ENCODE measurements at places on chromosomes 4 and X.

GRCh38 chrX:34238896-34239295 is 106.8 kb upstream of the FAM47A start:
- DNase-seq: no peak

DNA sequence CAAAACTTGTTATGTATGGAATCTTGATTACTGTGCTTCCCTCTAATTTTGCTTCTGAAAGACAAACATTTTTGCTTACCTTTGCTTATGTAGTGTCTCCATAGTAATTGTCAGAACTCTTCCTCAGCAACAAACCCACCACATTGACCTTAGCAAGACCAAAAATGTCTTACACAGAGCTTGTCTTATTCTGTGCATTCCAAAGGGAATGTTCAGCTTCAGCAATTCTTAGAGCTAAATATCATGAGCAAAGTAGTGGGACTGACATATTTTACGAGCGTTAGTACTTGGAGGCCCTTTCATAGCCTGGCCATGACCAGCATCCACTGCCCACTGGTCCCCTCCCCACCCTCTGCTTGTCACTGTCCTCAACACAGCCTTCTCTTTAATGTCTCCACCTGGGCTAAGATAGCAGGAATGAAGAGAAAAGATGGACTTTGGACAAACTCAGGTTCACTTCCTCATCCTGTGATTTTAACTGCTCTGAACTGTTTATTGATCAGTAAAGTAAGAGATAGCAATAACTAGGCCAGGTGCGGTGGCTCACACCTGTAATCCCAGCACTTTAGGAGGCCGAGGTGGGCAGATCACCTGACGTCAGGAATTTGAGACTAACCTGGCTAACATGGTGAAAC is 15.5 kb upstream of the SH3D19 start:
- DNase-seq: no peak

DNA sequence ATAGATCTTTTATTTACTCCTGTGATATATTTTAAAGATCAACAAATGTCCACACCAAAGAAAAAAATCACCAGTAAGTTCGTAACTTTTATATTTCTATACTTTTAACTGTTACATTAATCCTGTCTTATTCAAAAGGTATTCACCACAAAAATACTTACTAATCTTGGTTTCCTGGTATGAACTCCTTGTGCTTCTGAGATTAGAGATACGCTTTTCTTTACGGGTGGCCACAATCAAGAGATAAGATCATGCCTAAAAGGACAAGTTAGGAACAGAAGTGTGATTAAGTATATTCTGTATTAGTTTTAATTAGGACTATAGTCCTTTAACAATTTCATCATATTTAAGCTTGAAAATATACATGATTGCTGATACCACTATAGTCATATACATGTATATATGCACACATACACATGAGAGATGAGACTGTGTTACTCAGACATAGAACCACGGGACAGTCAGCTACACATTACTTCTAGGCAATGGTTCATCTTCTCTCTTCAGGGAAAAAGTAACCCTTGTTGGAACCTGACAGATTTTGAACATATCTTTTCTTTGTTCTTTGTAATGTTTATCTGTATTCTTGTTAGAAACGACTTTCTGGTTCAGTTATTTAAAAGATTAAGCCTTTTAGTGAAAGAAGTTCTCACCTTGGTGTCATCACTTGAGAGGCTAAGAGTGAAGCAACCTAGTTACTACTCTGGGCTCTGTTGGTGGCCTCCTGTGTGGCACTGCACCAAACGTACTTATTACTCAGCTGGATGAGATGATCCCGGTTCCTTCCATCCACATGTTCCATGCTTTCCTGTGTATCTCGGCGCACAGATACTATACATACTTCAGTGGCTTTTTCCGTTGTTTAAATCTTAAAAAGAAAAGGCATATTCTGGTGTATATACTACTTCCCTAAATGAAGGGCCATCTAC is 146.1 kb downstream of the CBR4 start:
- no peak for DNase-seq

DNA sequence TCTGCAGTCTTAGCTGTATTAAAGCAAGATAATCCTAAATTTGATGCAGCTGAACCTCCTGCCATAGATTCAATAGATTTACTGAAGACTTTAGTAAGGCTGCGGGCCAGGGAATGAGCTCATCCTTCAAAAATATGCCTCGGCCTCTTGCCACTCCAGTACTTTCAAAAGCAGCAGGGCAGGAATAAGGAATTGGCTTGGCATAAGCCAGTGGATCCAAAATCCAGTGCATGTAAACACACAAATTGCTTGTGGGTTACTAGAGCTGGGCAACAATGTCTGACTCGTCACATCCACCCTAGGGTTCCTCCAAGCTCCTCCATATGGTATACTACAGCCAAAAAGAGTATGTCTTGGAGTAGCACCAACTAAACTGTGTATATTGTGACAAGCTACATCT is 165.0 kb downstream of the AMELX start:
- DNase-seq: no peak

- DNase-seq: no peak
Measured at GRCh38 chr4:184409911-184410692, 64.2 kb downstream of the IRF2 start.

DNA sequence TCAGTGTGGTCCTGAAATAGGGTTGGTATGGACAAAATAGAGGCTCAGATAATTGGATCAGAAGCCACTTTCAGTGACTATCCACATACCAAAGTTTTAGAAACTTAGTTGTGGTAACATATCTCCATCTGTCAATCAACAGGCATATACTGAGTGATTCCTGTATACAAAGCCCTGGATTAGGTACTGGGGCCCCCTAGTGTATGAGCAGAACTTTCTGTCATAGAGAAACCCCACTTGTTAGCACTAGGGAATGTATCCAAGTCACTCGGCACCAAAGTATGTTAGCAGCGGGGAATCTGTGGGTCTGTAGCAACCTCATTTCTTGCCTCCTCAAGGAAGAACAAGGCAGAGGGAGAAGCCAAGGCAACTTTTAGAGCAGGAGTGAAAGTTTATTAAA is 50.7 kb downstream of the MAP7D3 start:
- DNase-seq: no peak

DNA sequence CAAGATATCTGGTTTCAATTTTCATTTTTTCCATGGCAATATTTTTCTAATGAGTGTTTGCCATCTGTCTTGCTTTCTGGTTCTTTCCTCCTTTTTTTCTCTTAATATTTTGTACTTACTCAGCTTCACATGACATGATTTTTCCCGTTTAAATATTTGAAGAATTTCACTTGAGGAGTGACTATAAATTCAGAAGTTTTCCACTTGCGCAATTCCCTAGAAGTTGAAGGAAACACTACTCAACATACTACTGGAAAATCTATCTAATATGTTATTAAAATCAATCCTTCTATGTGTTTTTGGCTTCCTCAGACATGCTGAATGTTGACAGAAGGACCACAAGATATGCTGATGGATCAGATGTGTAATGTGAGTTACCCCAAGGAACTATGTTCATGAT is 36.8 kb upstream of the BANK1 start:
- no peak for DNase-seq

DNA sequence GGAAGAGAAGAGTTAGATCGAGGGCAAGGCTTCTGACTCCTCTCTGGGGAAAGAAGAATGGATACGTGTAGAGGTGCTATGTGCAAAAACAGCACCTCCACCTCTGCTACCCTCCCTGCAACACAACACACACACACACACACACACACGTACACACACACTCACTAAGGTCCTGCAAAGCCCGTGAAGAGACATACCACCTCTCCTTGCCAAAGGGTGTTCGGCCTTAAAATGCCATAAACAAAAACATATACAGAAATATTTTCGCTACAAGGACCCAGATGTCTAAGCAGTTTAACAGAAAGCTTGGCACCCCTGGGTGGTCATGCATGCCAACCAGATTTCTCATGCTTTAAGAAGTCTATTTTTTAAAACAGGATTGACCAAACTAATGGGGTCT is 1.5 kb downstream of the TIFA start:
- no peak for DNase-seq

- no peak for DNase-seq
Measured at GRCh38 chr4:20572976-20573375, 127.3 kb upstream of the PACRGL start.

- no peak for DNase-seq
Measured at GRCh38 chr4:141020801-141021261, 112.4 kb downstream of the RNF150 start.

DNA sequence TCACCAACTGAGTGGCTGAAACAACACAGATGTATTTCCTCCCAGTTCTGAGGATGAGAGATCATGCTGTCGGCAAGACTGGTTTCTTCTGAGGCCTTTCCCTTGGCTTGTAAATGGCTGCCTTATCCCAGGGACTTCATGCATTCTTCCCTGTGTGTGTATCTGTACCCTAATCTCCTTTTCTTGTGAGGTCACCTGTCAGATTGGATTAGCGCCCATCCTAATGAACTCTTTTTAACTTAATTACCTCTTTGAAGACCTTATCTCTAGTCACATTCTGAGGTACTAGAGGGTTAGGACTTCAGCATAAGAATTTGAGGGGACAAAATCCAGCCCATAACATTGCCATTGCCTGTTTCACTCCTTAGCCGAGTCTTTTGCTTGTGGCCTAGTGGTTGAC is 59.5 kb upstream of the TMEM150C start:
- no peak for DNase-seq

DNA sequence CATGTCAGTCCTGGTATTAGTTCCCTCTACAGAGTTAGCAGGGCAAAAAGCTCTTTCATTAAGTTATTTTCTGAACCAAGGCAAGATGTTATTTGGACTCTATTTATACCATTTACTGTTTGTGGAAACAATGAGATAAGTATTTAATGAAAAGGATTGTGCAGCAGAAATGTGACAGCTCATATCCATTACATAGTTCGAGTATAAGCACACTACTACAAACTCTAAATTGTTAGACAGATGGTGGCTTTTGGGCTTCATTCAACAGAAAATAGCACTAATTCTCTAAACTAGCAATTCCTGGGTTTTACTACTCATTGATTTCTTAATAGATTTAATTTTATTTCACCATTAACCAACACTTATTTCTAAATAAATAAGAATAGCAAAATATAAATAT is 95.2 kb upstream of the ANK2 start:
- no peak for DNase-seq

DNA sequence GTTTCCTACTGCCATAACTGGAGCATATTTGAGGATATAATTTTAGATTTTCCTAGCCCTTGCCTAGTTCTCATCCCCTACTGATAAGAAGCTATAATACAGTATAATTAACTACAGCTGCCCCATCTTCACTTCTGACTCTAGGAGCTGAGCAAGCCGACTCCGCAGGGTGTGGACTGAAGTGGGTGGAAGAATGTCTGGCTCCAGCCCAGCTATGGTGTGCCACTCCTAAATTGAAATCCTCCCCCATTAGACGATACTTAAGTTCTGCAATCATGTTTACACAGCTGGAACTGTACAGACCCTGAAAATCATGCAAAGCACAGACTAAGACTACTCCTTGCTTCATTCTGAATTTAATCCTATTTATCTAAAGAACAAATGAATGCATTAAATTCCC is 93.1 kb downstream of the PCDH19 start:
- DNase-seq: no peak

- DNase-seq: no peak
Measured at GRCh38 chrX:44744799-44745198, 99.0 kb upstream of the DUSP21 start.

GRCh38 chr4:173275150-173275549 is 59.0 kb downstream of the HMGB2 start:
- DNase-seq: no peak

- DNase-seq: no peak
Measured at GRCh38 chr4:8844976-8845690, 26.5 kb downstream of the HMX1 start.

- no peak for DNase-seq
Measured at GRCh38 chr4:10639664-10640063, 44.9 kb downstream of the CLNK start.

- DNase-seq: no peak
Measured at GRCh38 chrX:93594780-93595179, 78.6 kb downstream of the NAP1L3 start.

GRCh38 chrX:15913146-15913545 is 58.5 kb upstream of the AP1S2 start:
- DNase-seq: no peak

- DNase-seq: no peak
Measured at GRCh38 chrX:100120956-100121355, 289.1 kb downstream of the PCDH19 start.

- no peak for DNase-seq
Measured at GRCh38 chrX:7815166-7815805, 27.7 kb upstream of the VCX start.

DNA sequence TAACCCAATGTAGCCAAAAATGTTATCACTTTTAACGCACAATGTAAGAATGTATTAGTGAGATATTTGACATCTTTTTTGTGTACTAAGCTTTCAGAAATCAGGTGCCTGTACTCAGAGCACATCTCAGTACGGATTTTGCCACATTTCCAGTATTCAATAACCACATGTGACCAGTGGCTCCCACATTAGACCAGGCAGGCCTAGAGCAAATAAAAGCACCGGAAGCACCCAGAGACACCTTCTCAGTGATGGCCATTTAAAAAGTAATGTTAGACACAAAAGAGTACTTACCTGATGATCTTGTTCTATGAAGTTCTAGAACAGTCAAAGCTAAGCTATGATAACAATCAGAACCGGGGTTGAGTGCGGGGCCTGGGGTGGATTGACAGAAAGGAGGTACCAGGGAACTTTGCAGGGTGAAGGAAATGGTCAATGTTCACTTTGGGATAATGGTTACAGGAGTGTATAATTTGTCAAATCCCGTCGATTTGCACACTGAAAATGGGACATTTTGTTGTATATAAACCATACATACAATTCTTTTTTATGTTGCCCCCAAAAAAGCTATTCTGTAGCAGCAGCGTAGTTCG is 1.2 kb downstream of the CTPS2 start:
- no peak for DNase-seq

DNA sequence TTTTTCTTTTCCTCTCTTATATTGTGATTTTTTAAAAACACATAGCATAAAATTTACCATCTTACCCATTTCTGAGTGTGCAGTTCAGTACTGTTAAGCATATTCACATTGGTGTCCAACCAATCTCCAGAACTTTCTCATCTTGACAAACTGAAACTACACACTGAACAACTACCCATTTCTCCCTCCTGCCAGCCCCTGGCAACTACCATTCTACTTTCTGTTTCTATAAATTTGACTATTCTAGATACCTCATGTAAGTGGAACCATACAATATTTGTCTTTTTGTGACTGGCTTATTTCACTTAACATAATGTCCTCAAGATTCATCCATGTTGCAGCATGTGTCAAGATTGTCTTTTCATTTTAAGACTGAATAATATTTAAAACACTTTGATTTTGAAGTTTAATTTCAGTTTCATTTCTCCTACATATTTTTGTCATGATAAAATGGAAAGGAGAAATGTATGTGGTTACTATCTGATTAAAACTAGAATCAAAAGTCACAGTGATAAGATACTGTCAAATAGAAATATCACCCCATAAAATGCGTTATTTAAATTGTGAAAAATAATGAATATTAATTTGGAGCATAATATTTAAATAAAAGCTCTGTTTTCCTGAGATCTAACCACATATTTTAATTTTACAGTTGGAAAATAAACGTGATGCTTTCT is 122.8 kb downstream of the DIPK2B start:
- DNase-seq: no peak
